ENCODE measurements at places on chromosomes 1 and 21.

GRCh38 chr21:33835920-33836319 is 79.7 kb downstream of the ATP5PO start:
- DNase-seq, result no peak

GRCh38 chr21:33642896-33643657 is 776 bp downstream of the ITSN1 start:
- DNase-seq, result peak; percentile 1

- no peak for DNase-seq
Measured at GRCh38 chr1:9670085-9670484, 18.6 kb downstream of the PIK3CD start.

DNA sequence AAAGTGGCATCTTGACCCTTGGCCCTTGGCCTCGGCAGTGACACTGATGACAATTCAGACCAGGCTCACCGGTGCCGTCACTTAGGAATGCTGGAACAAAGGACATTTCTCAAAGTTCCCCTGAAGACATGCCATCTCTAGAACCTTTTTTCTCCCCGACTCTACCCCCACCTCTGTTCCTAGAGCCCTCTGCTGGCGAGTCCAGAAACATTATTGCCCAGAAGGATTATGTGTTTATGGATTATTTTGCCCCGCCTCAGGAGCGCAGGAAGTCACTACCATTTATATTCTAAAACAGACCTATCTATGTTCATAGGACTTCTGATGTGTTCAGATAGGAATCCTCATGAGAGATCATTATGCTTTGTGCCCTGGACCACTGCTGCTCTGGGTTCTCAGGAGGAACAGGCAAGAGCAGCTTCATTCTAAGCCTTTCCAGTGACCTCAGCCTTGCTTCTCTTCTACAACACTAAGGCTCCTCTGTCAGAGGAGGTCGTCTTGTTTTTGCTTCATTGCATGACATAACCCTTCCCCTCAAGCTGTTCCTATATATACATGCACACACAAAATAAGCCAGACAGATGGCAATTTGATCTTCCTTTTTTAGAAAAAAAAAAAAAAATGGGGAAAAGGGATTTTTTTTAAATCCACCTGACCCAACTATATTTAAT is 12.4 kb upstream of the SHISA4 start:
- no peak for DNase-seq

DNA sequence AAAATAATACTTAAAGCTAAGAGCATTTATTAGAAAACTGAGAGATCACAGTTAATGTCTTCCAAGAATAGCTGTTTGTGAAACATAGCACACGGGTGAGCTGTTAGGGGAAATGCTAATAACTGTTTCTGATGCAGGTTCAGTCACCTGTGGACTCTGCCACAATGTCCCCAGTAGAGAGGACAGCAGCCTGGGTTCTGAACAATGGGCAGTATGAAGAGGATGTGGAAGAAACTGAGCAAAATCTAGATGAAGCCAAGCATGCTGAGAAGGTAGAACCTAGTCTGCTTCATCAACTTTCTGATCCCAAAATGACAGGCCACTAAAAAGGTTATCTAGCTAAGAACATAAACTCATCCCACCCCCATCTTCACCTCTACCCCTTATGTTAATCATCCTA is 32.6 kb downstream of the CLEC20A start:
- no peak for DNase-seq

DNA sequence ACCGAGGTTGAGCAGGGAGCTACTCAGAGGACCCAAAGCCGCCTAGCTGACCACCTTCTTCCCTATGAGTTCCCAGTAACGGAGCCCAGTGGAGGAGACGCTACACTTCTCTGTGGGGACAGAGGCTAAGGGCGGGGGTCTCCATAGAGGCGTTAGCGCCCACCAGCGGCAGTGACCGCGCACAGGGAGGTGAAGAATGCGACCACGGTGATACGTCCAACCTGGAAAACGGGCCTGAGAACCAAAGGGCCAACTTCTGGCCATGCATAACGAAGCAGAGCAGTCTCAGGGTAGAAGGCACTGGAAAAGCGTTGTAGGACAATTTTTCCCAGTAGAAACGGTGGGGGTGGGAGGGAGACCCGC is 400 bp upstream of the COG2 start:
- DNase-seq, result no peak

DNA sequence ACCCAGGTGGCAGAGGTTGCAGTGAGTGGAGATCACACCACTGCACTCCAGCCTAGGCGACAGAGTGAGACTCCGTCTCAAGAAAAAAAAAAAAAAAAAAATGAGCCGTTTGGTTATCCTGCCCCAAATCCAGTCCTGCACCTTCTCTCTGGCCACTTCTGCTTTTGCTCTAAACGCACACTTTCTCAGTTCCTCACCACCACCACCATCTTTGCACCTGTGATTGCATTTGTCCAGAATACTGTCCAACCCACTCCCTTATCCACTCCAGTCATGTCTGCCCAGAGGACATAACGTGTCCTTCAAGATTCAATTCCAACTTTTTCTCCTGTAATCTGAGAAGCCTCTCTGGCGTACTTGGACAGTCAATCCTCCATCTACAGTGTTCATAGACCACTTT is 2.2 kb upstream of the NEK2 start:
- no peak for DNase-seq

DNA sequence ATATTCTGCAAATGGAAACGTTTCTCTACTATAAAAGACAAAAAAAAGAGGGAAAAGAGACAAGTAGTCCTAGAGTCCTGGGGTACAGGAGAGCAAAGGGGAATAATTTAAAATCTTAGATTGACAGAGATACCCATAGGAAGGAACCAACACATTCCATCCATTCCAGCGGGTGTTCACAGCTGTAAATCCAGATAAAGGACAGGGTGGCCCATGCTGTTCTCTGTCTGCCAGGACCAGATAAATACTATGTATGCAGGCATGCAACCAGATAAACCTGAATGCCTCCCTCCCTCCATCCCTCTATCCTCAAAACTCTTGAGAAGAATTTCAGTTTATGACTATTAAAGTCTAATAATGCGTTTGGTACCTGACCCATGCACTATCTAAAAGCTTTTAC is 131.8 kb downstream of the PTPN14 start:
- no peak for DNase-seq

DNA sequence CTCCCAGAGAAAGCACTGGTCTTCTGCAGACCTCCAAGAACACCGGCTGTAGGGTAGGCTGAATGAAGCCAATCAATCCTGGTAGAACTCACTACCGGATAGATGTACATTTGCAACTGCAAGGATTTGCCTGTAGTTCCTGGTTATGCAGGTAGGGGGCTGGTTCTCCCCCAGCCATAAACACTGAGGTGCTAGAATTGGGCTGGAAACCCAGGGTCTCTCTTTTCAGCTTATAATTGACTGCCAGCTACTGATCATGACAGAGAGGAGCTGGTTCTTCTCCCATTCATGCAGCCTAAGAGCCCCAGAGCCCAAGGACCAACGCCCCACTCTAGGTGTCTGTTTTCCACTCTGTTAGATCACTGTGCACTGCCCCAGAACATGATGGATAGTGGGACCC is 21.5 kb upstream of the MTARC2 start:
- no peak for DNase-seq

GRCh38 chr1:66553846-66554245 is 19.9 kb downstream of the SGIP1 start:
- no peak for DNase-seq

- no peak for DNase-seq
Measured at GRCh38 chr1:80047791-80048190, 1041.3 kb upstream of the ADGRL4 start.

GRCh38 chr21:39263372-39263771 is 50.1 kb downstream of the BRWD1 start:
- DNase-seq, result no peak

DNA sequence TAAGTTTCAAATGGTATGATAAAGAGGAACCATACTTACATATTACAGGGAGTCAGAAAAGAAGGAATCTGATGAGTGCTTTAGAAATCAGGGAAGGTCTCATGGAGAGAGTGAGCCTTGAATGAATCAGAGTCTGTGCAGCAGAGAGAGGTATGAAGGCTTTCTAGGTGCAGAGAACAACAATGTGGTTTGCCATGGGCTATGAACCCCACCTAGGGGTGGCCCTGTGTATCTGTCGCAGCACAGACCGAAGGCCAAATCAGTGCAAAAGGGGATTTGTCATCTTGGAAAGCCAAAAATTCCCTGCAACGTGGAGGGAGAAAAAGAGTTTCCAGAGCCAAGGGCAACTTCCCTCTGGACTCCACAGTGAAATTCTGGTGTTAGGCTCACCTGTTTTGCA is 3.5 kb downstream of the PAPPA2 start:
- no peak for DNase-seq

DNA sequence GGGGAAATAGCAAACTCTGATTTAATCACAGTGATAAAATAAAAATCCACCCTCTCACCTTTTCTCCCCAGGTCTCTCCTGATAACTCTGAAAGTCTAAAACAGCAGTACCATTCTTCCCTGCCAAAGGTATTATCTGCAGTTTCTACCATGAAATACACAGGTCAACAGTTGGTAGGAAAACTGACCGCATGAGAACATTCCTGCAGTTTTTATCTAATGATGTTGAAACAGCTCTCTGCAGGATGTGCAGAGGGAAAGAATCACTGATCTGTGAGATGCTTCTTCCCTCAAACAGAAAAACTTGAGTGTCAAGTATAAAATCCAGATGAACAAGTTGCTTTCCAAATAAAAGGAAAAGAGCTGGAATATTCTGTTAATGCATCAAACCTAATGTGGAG is 39.1 kb downstream of the KCNJ6 start:
- DNase-seq, result no peak

- DNase-seq, result no peak
Measured at GRCh38 chr1:224169718-224170270, 13.2 kb upstream of the DEGS1 start.

DNA sequence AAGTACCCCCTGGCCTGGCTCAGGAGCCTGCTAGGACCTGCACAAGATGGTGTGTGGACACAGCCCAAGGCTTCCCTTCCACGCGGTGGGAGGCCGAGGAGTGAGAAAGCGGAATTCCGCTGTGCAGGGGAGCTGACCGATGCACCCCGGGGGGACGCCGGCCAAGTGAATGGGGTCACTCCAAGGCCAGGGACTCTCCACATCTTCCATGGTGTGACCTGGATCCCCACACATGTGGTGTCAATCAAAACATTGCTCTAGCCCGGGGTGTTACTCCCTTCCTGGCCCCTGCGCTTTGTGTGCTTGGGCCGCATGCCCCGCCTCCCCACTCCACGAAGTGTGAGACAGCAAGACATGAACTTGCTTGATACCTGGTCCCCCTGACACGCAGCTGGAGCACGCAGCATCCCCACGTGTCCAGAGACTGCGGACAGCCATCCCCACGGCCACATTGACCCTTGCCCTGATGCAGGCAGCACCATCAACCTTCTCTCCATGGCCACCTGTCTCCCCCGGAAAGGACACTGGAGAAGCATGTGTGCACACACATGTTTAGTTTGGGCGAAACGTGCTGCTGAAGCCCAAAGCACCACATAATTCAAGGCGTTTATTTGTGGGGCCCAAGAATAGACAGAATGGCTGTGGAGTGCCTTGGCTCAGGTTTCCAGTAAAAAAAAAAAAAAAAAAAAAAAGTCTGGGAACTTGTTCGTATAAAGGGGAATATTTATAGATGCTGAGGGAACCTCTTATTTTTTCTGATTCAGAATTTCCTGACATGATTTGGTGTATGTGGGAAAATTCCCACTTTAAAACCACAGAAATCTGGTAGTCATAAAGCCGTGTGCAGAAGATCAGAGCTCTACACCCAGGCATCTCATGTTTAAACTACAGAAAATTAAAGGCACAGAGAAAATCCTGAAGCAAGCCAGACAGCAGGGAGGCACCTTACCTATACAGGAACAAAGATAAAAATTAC is 171.7 kb downstream of the HUNK start:
- DNase-seq, result no peak

DNA sequence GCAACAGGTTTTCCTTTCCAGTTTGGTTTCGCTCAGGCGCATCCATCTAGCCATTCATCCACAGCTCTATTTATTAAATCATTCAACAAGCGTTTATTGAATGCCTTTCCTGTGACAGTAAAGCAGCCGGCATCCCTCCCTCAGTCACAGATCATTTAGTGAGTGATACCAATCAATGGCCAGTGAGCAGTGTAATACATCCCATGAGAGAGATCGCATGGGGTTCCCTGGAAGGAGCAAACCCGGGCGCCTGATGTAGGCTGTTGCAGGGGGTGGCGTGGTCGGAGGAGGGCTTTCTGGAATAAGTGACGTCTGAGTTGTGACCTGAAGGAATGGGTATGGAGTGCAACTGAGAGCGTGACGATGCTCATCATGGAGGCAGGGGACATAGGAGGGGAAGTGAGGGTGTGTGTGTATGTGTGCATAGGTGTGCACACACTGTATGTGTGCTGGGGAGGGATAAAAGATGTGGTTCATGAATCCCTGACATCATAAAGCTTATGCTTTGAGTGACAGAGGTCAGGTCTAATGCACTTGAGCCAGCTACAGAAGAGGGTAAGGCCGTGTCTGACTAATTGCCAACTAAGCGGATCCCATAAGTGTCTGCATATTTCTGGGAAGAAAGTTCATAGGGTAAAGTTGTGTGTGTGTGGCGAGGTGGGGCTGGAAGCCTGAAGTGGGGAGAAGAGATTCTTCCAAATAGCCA is 6.6 kb downstream of the FCMR start:
- no peak for DNase-seq

DNA sequence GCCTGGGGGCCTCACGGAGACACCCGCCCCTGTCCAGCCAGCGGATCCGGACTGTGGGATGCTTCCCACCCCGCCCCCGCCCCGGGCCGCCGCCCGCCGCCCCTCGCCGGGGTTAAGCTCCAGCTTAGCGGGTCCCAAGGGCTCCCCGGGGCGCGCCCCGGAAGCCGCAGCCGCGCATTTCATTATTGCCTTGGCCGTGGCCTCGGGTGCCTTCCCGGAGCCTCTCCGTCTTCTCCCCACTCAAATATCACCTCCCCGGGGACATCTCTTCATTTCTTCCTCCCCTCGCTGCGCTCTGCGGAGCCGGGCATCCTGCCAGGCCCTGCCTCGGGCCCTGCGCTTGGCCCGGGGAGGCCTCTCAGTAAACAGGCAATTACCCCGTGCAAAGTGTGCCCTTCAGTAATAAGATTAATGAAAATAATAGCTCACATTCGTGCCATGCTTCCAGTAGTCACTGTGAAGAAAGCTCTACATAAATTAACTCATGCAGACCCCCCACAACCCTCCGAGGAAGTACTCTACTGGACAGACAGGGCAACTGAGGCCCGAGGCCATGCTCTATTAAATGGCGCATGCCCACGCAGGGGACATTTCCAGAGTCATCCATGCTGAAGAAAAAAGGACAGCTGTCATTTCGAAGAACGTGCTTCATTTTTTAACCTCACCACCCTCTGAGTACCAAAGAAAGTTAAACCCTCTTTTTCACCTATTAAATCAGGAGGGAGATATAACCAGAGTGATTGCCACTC is 49.9 kb upstream of the LAPTM5 start:
- no peak for DNase-seq
